ENCODE measurements at places on chromosomes 1 and 21.

GRCh38 chr1:17014671-17015567 is 3.2 kb upstream of the ATP13A2 start:
- no peak for DNase-seq

DNA sequence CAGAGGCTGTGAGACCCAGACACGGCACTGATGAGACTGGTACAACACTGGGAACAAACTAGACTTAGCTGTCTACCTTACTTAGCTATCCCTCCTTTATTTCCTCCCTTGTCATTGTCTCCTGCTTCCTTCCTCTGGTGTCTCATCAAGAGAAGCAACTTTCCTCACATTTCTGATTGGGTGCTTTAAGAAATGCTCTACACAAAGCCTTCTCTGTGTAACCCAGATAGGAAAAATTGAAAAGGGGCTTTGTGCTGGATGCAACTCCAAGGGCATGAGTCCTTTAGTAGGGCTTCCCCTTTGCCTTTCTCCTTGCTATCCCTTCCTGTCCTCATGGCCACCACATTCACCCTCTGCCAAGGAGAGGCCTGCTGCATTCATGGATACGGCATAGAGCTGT is 274.5 kb downstream of the VAV3 start:
- no peak for DNase-seq

- DNase-seq = no peak
These were observed 537.8 kb downstream of the SMYD3 start for GRCh38 chr1:245969283-245969682.

DNA sequence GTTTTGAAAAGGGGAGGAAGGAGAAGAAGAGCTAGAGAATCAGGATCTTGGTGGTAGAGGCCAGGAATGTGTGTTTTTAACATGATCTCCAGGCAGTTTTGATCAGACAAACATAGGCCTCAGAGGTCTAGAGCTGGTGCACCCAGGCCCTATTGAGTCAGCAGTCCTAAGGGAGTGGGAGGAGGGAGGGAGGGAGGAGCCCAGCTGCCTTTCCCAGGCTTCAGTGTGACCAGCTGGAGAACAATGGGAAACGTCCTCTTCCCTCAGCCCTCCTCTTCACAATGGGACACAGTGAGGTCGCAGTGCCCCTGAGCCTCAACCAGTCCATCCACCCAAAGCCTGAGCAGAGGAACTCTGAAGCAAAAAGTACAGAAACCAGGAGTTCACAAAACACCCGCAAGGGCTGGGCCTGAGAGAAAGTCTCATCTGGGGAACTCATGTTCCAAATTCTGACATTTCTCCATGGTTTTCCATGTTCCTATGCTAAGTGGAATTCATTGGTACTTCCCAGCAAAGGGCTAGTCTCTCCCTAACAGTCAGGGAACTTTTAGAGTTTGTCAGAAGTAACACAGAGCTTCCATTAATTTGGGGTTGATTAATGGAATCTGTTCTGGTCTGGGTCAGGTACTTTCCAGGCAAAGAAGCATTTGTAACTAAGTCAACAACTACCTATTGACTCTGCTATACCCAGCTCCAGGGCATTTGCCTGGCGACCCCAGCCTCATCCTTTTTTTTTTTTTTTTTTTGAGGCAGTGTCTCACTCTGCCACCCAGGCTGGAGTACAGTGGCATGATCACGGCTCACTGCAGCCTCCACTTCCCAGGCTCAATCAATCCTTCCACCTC is 37.5 kb downstream of the ELAPOR1 start:
- DNase-seq = no peak

DNA sequence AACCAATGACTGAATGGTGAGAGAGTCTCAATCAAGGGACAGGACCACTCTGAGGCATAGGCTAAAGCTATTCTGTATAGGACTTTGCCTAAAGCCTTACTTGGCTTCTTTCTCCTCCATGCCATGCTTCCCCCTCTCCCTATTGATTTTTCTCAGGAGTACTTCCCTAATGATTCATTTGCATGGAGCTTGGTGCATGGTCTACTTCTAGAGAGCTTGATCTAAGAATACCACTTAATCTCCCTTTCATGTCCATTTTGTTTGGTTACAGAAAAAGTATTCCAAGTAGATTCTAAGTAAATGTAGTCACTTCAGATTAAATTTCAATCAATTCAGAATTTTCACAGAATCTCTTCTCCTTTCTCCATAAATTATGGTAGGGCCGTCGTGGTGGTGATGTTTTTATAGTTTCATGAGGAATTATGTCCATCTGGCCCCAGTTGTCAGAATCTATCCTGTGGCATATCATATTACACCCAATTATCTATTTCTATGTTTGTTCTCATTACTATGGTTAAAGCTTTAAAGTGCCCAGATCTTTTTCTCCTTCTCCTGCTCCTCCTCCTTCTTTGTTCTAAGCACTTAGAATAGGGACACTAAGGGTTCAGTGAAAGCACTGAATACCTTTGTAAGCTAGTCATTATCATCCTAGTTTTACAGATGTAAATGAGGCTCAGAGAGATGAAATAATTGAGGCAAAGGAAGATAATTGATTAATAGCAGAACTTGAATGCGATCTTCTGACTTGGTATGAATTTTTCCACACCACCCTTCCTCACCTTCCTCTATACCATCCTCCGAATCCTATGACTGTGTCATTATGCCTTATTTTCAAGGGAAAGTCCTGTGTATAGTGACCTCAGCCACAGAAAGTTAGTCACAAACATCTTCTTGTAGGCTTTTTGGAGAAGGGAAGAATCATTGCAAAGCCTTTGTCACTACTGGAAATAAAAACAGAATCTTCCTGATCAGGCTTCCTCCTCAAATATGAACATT is 85.6 kb upstream of the ZRANB2 start:
- no peak for DNase-seq
